A549 (cell line): ENCODE measurements at places on chromosomes 1 and 21. TPM values are rescaled to one million over a fixed set of nuclear protein-coding genes. Genes with fewer than 3 reads are reported as not detected.

Gene TCHHL1
- polyA plus RNA-seq, result not detected in 3 replicates

Gene RHD
- polyA plus RNA-seq, result not detected in 3 replicates

Gene WLS
- polyA plus RNA-seq, result 8.7 to 12.1 TPM (median 10.9 TPM) in 3 replicates

Gene KIAA0040
- 0.20 to 0.24 TPM (median 0.21 TPM) in 3 replicates for polyA plus RNA-seq

Gene CA14
- not detected in 3 replicates for polyA plus RNA-seq

Gene RNF19B
- polyA plus RNA-seq, result 9.8 to 10.0 TPM (median 9.9 TPM) in 3 replicates

GRCh38 chr1:27102707-27103468, 52.0 kb downstream of the SLC9A1 start:
- DNase-seq, result peak; percentile 47

DNA sequence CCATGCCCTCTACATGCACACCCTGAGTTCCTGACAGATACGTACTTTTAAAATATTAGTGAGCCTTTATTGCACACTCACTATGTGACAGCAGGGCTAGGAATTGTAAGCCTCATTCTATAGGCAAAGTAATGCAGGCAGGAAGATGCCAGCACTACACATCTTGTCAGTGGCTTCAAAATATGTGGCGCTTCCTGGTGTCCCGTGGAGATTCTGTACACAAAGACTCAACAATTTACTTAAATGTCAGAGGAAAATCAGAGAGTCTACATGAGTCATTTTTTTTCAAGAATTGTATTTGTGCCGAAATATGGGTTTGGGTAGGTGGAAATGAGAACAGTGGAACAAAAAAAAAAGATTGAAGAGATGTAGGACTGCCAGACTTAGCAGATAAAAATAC, 27.6 kb downstream of the RNASEL start:
- no peak for DNase-seq

GRCh38 chr1:44283524-44284173, 70.4 kb downstream of the DMAP1 start:
- peak; percentile 37 for DNase-seq

- DNase-seq, result no peak
Observed at GRCh38 chr1:225373155-225373554, 54.7 kb downstream of the LBR start.

- no peak for DNase-seq
Observed at GRCh38 chr1:220700556-220701179, 10.5 kb downstream of the C1orf115 start.

DNA sequence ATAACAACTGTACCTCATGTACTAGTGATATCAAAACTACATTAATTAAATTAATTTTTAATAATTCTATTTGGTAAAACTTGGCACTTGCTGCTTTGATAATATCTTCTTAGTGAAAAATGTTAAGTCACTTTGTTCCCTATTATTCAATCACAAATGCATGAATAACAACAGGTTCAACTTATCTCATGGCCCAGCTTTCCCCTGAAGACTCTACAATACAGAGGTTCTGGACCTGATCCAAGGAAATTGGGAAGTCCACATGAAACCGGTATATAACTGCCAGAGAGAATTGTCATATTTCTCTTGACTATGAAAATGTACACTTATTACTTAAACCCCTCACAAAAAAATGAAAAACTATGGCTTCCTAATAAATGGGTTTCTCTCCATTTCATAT, 33.9 kb upstream of the PTPRC start:
- DNase-seq, result no peak

- DNase-seq, result no peak
Observed at GRCh38 chr1:91537281-91537986, 36.8 kb downstream of the CDC7 start.

DNA sequence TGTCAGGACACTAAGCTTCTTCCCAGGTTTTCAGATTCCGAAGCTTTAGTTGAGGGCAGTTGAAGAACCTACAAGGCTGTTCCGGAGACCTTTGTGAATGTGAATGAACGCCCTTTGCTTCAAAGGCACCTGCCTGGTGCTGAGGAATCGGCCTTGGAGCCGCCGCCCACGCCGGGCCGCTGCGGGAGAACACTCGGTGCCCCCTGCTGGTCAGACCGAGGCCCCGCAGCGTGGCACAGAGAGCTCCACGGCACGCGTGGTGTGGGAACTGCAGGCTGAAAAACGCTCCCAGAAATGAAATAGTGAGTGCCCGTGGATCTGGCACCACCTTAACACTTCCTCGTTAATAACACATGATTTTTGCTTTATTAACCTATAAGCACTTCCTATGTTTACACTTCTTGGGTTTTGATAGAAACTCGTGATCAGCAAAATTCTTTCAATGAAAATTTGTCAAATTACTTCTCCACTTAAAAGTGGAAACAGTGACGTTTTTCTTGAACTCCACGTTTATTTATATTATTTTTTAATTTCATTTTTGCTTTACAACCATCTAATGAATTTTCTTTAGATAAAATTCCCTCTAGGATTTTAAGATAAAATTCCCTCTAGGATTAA, 460.6 kb downstream of the DSCAM start:
- DNase-seq, result peak; percentile 14

DNA sequence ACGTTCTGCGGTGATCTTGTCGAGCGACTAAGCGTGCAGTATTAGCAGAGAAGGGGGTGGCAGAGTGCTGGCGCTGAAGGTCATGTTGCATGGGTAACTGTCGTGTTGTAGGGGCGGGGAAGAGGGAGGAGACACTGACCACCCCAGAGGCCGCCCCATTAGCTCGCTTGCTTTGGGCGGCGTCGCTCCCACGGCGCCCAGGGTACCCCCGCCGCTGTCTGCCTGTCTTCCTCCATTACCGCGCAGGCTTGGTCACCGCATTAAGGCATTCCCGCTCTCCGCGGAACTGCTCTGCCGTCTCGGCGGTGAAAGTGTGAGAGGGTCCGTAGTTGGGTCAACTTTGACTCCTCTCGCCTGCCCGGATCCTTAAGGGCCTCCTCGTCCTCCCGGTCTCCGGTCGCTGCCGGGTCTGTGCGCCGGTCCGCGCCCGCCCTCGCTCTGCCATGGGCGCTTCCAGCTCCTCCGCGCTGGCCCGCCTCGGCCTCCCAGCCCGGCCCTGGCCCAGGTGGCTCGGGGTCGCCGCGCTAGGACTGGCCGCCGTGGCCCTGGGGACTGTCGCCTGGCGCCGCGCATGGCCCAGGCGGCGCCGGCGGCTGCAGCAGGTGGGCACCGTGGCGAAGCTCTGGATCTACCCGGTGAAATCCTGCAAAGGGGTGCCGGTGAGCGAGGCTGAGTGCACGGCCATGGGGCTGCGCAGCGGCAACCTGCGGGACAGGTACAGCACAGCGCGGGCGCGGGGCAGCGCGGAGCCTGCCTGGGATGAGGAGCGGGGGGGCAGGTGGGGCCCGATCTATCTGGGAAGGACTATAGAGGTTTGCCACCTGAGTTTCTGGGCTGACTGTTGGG, at the start of gene MTARC2:
TSS of gene MTARC2 (plus strand) at position 234 of the 846 bp plus-strand sequence. CDS start at position 444, 210 bp downstream.
- peak; percentile 75 for DNase-seq

DNA sequence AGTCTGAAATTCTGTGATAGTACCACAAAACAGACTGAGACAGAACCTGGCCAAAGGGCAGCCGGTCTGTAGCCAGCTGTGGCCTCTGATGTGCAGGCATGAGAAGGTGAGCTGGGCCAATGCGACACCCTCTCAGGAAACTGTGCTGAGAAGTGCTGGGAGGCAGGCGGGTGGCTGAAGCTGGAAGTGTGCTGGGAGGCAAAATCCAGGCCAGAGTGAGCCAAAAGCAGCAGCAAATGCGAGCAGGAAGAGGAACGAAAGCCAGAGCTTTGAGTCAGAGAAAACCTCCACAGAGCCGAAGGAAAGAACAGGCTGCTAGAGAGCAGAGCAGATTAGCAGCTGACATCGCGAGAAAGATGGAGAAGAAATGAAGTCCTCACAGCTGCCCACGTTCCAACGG, 10.2 kb upstream of the ATP13A2 start:
- DNase-seq, result no peak

DNA sequence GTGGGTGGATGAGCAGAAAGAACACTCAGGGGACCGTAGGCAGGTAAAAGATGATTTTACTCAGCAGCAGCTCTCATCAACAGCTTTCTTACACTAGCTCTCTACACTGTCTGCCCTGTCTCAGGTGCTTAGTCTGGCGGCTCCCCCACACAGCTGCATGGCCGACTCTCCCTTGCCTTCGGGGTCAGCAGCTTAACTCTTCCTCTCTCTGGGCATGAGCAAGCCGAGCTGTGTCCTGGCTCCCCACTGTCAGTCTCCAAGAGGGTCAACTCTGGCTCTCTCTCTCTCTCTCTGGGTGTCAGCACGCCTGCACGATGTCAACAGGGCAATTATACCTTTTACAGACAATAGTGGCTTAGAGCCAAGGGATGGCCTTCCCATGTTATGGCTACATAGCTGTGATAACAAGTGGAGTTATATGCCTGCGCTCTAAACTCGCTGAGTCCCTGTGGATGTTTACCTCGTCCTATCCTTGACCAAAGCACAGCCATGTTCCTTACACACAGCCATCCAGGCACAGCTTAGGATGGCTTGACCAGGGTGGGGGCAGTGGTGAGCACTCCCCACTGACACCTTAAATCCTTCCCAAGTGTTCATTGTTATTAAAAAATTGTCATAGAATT, 3.1 kb upstream of the BCL10 start:
- DNase-seq, result no peak

DNA sequence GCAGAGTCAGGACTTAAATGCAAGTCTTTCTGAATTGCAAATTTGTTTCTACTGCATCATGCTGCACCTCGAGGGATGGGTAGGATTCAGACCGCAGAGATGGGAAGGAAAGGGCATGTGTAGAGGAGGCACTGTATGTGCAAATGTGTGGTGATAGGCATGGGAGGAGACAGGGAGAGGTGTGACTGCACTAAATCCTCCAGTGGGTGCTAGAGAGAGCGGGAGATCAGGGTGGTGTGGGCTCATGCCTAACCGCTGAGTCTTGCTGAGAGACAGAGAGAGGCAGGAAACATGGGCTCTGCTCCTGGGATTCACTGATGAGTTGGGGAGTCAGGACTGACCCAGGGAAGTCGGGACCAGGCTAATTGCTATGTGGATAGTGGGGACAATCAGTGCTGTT, 61.1 kb downstream of the PTPRU start:
- DNase-seq, result no peak

DNA sequence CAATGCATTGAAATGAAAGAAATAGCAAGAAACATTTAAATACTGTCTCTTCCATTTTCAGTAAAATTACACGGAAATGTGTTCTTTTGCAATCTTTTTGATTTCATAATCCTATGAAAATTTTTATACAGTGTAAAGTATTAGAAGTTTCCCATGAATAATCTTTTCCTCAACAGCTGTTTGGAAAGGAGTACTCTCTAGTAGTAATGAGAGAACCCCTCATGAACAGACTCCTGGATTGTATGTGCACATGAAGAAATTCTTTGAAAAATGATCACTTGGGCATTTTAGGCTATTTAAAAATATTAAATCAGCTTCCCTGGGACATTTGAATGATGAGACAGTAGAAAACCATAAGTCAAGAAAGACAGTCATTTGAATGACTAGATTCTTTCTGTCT, 64.4 kb downstream of the LHX9 start:
- no peak for DNase-seq

- no peak for DNase-seq
Observed at GRCh38 chr1:57229076-57229475, 194.8 kb downstream of the DAB1 start.

DNA sequence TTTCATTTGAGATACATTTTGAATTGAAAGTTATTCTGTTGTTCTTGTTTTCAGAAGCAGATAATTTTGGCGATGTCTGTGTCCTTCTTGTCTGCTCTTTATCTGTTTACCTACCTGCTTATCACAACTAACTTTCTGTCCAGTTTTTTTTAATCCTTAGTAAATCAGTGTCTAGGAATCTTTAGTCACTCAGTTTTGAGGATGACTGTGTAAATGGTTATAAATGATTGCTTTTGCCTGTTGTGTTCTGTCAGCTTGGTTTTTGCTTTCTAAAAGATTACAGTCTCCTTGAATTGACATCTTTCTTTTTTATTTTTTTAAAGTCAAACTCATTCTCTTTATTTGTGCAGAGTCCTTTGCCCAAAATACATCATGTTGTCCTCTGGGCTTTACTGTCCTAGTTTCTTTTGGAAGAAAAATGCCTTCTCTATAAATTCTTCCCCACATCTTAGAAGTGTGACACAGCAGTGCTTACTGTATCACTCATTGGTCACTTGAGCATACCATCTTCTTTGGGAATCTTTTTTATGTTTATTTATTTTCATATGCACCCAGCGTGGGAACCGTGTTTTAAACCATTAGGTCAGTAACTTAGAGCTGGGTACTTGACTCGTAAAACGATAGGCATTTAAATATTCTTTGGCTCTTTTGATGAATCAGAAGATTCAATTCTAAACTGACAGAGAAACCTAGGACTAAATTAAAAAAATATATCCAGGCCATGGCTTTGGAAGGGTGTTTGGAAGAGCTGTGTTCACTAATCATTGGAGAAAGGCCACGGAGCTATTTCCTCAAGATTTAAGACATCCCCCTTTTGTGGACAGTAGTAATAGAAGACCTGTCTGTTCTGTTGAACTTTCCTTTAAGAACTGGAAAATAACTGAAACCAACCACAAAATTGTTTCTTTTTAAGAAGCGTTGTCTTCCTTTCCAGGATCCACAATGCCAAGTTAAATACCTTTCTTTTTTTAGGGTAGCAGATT, 20.9 kb downstream of the LAMC1 start:
- no peak for DNase-seq

GRCh38 chr1:175262621-175263020, 70.0 kb upstream of the KIAA0040 start:
- DNase-seq, result no peak

- no peak for DNase-seq
Observed at GRCh38 chr1:47616036-47616435, 178.2 kb downstream of the FOXD2 start.

- DNase-seq, result no peak
Observed at GRCh38 chr21:41804381-41804780, 37.5 kb upstream of the RIPK4 start.

DNA sequence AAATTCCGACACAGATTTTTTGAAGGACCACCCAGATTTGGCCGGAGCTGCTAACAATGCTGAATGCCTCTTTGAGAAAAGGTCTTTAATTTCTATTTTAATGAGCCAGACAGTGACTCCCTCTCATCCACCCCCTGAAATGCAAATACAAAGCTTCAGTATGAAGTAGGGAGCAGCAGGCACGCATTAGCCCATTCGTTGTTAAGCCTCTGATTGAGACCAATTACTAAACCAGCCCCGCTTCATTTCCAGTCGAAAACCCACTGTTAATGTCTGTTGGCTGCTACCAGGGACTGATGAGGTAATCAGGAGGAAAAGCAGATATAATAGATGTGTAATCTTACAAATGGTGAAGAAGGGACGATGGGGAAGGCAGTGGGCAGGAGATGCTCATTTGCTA, 4.8 kb upstream of the C8A start:
- no peak for DNase-seq

DNA sequence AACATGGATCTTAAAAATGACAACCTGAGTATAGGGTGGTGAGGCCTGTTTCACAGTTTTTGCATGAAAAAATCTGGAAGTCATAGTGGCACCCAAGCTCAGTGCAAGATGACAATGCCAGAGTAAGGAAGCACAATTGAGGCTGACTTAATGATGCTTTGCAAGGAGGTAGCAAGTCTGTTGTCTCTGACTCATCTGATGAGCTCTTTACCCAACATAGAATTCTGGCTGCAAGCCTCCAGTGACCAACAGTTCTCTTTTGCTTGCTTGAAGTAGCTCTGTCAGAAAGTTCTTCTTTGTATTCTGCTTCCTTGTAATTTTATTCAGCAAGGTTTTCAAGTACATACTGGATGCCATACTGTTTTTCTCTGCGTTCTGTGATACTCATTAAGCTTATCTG, 117.1 kb downstream of the FOXD2 start:
- DNase-seq, result no peak
